ENCODE measurements at places on chromosomes 2 and 18.

GRCh38 chr2:119119076-119119785, 39.3 kb downstream of the C1QL2 start:
- DNase-seq, result no peak

DNA sequence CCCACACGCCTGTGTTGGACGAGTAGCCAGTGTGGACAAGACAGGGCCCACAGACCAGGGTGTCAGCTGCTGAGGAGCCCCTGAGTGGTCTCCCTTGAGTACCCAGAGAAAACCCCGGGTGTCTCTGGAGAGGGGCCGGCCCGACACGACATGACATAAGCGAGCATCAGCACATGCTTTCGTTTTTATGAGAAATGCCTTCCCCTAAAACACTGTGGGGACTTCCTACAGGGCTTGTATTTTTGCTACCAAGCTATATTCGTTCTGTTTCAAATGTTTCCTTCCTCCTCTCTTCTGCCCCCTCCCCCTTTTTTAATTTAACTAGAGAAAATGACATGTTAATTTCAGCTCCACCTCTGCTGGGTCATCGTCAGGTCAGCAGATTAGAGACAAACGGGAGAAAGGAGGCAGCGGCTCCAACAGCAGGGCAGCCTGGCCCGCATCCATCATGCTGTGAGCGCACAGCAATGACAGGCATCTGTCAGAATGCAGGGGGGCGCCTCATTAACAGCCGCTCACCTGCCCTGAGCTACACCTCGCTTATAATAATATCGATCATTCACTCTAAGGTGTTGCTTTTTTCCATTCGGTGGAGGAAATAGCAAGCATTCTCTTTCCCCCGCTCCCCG, 286.2 kb downstream of the ZNF516 start:
- no peak for DNase-seq

DNA sequence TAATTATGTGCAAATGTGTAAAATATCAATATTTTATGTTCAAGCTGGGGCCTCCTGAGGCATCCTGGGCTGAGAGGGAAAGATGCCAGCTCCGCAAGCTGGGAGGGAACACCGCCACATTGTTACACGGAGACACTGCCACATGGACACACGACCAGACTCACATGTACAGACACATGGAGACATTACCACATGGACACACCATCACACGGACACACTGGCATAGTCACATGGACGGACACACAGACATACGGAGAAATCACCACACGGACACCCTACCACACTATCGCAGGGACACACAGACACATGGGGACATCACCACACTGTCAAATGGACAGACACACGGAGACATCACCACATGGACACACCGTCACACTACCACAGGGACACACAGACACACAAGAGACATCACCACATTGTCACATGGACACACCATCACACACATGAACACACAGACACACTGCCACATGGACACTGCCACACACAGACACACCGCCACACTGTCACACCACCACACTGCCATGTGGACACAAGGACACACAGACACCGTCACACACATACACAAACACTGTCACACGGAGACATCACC, 117.6 kb downstream of the CCDC74A start:
- DNase-seq, result no peak

DNA sequence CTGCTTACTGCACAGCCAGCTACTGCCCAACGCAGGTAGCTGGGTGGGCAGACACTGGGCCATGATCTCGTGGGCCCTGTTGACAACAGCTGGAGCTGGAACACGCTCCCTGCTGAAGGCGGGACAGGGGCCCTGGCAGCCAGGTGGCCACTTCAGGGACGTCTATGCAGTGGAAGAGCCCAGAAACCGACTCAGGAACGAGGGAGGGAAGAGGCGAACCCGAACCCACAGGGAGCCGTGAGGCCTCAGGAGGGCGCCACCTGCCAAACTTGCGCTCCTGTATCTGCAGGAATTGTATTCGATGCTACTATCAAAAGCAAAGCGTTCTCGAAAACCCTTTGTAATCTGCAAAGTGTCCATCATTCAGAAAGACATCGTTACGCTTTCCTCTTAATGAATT, 198.4 kb downstream of the EIPR1 start:
- DNase-seq, result no peak

DNA sequence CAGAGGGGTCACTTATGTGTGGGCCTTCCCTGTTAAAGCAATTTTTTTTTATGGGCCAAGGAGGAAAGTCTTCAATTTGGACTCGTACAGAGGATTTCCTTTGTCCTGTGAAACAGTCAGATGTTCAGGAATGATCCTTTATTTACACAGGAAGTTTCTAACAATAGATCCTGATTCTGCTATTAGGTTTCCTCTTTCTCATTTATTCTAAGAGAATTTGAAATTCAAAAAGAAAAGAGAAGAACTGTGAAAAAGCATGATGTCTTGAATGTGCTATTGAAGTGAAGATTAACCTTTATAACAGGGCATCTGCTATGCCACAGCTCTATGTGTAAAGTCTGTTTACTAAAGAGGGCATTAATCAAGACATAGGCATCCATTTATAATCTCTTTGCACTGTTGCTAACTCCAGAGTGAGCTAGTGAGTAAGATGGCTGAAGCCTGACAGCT, 105.3 kb upstream of the FAM98A start:
- no peak for DNase-seq
